ENCODE measurements at places on chromosomes 3 and 15.

GRCh38 chr3:174035328-174035886 lies 637.9 kb downstream of the NLGN1 start:
- DNase-seq: no peak

DNA sequence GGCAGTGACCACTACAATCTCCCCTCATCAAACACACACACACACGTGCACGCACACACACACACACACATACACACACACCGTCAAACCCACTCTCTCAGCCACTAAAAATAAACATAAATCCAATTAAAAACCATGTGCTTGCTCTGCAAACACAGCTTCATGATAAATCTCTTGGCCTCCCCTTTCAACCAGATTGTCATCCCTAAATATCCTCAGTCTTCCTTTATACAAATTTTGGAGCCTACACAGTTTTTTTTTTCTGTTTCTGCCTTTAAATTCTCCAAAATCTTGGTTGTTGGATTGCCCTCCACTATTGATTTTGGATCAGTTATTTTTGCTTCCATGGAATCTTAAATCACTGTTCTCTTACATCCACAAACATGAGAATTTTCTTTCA lies 245.6 kb downstream of the SATB1 start:
- DNase-seq: no peak

DNA sequence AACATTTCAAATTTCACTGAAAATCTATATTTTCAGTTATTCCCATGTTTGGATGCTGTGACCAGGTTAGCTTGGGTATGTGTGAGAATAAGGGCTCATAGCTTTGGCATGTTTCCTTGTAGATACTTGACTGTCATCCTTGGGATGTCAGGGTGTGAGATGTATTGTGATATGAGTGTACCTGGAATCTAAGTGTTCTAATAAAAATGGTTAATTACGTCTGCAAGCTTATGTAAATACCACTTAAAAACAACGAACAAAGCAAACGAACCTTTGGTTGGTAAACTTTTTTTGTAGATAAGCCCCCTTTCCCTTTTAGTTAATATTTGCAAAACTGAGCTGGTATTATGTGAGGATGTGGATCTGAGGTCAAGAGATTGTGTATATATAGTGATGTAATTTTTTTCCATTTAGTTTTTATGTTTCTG lies 63.5 kb downstream of the FNDC3B start:
- no peak for DNase-seq

GRCh38 chr3:22122567-22122966 lies 371.6 kb upstream of the ZNF385D start:
- no peak for DNase-seq

- DNase-seq: no peak
Observed at GRCh38 chr15:44094781-44095180, 100.3 kb downstream of the FRMD5 start.

Measured in left cardiac atrium (tissue), 4 donors.